ENCODE measurements at places on chromosomes 16 and 17.

- DNase-seq: no peak
Measured at GRCh38 chr16:80547145-80547544, 6.4 kb downstream of the DYNLRB2 start.

DNA sequence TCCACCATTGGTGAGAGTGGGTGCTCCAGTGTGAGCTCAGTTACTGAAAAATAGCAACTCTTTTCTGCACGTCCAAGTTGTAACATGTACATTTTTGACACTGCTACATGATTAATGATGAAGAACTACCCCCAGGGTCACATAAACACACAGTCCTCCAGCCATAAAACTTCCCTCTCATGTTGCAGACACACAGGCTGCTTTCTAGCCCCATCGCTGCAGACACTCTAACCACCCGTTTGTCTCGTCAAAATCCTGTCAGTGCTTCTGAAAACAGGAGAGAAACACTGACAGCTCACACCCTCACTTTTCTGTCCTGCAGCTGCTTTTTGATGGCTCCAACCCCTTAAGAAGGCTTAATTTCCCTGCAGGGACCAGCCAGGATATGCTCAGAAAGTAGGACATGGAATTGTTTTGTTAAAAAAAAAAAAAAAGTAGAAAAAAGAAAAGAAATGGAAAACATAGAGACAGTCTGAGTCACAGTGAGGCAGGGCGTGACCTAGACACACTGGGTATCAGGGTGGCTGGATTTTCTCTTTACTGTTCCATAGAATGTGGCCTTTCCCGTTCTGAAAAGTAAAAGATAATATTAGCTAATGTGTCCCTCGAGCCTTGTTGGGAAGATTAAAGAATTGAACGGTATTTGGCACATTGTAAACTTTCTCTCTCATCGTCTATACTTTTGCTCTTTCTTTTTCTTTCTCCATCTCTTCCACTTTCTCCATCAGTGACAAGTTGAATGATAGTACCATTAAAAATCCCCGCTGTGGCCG, 20.7 kb upstream of the CCL5 start:
- DNase-seq: peak; percentile 41

- DNase-seq: no peak
Measured at GRCh38 chr17:73011016-73011486, 81.4 kb downstream of the SLC39A11 start.

DNA sequence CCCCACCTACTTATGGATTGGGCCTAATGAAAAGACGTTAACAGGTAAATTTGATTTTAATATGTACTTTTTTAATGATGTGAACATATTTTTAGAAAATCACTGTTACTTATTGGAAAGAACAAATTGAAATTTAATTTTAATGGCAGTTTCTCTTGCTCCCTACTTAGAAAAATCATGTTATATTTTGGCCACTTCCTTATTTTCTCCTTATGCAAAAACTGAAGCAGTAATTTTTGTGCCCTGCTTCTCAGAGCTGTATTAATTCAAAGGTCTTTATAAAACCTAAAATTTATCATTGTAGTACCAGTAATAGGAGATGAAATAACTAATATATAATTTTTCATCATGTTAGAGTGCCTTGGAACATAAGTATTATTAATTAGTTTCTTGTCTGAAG, 2.8 kb downstream of the ZPBP2 start:
- DNase-seq: no peak

- peak; percentile 8 for DNase-seq
Measured at GRCh38 chr16:68202091-68202519, 33.8 kb downstream of the ESRP2 start.

Measured in cardiac muscle cell (in vitro differentiated cells and primary cell).